Choroid plexus epithelial cell (primary cell): ENCODE measurements at places on chromosomes 6 and 20.
A peak's percentile ranks its signal among the peaks of the same experiment; 100 is the strongest.

DNA sequence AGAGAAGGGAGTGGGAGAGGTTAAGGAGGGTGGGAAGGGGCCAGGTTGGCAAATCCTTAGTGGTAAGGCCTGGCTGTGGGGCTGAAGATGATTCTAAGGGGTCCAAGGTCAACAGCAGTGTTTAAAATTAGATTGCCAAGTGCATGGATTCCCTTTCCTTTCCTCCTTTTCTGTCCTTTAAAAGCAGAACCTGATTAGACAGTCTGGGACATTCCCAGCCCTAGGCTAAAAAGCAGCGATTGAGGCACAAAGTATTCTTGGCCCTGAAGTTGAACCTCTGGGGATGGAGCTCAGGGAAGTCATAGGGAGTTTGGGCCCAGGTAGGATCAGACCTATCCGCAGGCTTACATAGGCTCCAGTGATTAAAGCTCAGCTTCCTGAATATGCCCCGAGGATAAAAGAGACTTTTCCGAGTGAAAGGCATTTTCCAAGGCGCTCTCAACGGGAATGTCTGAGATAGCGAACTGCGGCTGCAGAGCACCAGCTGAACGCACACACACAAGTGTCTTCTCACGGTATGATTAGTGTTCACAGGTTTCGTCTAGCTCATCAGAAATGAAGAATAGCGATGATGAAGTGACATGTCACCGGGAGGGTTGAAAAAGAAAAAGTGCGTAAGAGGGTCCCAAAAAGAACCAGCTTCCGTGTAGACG is 787 bp upstream of the CARMIL1 start:
- no peak for DNase-seq

DNA sequence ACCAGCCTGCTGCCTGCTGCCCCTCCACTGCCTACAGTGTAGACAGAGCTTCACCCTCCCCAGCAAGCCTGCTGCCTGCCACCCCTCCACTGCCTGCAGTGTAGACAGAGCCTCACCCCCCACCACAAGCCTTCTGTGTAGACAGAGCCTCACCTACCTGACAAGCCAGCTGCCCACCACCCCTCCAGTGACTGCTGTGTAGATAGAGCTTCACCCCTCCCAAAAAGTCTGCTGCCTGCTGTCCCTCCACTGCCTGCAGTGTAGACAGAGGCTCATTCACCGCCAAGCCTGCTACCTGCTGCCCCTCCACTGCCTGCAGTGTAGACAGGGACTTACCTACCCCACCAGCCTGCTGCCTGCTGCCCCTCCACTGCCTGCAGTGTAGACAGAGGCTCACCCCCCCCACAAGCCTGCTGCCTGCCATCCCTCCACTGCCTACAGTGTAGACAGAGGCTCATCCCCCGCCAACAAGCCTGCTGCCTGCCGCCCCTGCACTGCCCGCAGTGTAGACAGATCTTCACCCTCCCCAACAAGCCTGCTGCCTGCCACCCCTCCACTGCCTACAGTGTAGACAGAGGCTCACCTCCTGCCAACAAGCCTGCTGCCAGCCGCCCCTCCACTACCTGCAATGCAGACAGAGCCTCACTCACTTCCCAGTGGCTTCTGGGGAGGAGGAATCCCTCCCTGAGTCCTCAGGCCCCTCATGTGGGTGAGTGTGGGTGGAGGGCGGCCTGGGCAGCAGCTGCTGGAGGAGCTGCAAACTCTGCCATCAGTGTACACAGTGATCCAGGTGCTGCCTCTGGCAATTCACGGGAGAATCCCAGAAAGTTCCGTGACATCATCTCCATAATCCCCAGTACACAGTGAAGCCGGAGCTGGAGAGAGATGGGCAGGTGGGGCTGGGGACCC is 140.9 kb downstream of the DLL1 start:
- no peak for DNase-seq

GRCh38 chr20:34922654-34923381 is 32.8 kb downstream of the GSS start:
- peak; percentile 86 for DNase-seq

GRCh38 chr20:49853640-49854039 is 41.0 kb downstream of the SLC9A8 start:
- peak; percentile 89 for DNase-seq

DNA sequence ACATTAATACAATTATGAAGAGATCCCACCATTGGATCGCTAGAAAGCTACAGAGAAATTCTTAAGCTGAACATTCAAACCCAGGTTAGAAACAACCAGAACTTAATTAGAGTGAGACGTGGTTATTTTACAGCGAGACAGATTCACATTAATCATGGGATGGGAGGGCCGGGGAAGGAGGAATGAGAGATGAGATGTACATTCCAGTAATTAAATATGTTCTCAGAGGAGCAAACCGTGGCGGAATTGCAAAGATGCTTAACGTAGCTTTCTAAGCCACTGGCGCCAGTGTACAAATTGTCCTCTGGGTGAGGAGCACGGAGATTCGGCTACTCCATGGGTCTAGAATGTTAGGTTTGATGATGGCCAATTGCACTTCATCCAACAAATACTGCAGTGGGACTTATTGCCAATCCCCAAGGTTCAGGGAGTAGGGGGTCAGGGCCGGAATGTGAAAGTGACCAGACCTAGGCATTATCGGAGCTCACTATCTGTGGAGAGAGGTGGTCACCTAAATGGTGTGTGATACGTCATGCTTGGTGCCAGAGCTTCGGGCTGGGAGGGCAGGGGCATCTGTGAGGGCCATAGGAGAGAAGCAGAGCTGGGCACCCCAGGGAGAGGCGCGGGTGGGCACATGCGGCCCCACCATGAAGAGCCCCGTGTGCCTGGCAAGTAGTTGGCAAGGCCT is 114.7 kb downstream of the EDN3 start:
- no peak for DNase-seq

DNA sequence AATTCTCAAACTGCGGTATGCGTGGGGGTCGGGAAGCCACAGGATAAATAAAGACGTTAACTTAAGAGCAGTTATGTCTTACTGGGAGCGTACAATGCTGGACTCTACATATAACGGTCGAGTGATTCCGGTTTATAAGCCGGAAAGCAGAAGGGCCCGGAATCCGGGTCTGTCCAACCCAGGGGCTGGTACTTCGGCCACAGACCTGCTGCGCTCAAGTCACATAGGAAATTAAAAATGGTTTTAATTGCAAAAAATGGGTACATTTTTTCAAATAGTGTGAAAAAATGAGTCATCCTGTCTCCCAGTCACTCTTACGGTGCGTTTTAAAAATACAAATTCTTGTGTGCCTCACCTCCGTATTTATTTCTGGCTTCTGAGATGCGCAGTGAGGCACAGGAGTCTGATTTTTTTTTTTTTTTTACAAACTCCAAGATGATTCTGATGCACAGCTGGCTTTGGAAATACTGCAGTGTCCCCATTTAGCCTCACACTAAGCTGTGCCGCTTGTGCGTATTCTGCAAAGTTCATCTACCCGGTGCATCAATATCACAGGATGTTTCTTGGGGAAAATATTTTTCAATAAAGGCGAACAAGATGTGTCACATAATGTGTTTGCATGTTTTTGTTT is 1.0 kb downstream of the PCIF1 start:
- peak; percentile 64 for DNase-seq

DNA sequence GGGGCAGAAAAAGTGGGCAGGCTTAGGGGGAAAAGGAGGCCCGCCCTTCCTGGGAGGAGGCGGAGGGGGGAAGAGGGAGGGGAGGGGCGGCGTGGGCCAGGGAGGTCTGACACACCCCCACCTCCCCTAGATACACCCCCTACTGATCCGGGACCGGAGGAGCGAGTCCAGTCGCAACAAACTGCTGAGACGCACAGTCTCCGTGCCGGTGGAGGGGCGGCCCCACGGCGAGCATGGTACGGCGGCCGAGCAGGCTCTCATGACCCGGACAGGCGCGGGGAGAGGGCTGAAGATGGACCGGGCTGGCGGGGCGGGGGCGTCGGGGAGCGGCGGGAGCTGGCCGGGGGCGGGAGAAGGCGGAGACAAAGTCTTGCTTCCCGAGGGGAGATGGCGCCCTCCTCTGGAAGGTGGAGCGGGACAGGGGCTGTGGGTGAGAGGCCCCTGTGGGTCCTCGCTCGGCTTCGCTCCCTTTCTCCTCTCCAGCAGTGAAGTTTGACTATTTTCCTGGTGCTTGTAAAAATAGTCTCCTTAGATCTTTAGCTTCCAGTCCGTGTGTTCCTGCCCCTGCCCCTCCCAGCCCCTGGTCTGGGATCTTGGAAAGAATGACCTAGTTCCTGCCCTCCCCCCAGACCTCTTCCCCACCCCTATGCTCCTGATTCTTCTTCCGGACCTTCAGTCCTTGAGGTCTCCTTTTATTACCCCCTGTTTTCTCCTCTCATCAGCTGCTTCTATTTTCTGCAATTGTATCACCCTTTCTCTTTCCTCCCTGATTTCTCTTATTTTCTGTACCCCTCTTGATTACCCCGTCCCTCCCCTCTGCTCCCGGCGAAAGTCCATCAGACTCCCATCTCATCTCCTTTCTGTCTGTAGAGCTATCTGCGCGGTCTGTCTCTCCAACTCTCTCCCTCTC is 6.1 kb downstream of the SYNGAP1 start:
- DNase-seq, result peak; percentile 83
